ENCODE measurements at places on chromosomes 2 and 18. TPM values are rescaled to one million over a fixed set of nuclear protein-coding genes. Genes with fewer than 3 reads are reported as not detected.

The DOK6 gene
- not detected for total RNA-seq

The CREB1 gene
- total RNA-seq, result 124 TPM

The TMEM37 gene
- total RNA-seq, result not detected

The LONRF2 gene
- total RNA-seq, result 0.42 TPM

The GKN1 gene
- not detected for total RNA-seq

The NCKAP5 gene
- total RNA-seq, result not detected

The KLF7 gene
- 64.3 TPM for total RNA-seq

The STRN gene
- total RNA-seq, result 34.8 TPM

The FTCDNL1 gene
- total RNA-seq, result 0.32 TPM

The EMX1 gene
- total RNA-seq, result not detected

DNA sequence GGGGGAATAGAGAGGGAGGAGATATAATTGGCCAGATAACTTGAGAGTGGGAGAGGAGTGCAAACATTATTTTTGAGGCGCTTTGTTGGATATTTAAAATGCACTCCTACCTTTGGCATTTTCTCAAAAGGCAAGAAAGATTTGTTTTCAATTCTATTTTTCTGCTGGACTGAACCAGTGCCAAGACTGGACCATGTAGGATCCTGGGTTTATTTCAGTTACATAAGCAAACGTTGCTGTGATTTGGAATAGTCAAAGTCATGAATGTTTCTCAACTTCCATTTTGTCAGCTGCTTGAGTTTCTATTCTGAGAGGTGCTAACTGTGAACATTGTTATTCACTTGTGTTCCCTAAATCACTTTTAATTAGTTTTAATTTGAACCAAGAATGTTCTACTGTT lies 8.9 kb upstream of the CHRNA1 start:
- no peak for DNase-seq

DNA sequence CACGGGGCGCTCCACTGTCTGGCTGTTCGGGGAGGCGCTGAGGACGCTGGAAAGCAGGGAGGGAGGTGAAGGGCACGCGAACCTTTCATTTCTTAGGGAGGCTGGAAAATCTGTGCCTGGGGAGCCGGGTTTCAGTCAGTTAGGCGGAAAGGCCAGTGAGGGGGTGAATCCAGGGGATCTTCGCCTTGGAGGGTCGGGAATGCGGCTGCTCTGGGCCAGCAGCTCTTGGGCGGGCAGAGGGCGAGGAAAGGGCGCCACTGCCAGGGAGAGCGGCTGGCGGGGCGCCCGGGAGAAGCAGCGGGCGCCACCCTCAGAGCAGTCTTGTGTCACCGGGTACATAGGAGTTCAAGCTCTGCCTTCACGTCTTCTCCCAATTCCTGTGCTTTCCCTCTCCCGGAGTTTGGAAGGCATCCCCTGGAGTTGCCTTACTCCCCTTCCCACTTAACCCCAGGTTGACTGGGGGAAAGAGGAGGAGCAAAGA lies 1.4 kb downstream of the CCDC85A start:
- DNase-seq, result no peak

DNA sequence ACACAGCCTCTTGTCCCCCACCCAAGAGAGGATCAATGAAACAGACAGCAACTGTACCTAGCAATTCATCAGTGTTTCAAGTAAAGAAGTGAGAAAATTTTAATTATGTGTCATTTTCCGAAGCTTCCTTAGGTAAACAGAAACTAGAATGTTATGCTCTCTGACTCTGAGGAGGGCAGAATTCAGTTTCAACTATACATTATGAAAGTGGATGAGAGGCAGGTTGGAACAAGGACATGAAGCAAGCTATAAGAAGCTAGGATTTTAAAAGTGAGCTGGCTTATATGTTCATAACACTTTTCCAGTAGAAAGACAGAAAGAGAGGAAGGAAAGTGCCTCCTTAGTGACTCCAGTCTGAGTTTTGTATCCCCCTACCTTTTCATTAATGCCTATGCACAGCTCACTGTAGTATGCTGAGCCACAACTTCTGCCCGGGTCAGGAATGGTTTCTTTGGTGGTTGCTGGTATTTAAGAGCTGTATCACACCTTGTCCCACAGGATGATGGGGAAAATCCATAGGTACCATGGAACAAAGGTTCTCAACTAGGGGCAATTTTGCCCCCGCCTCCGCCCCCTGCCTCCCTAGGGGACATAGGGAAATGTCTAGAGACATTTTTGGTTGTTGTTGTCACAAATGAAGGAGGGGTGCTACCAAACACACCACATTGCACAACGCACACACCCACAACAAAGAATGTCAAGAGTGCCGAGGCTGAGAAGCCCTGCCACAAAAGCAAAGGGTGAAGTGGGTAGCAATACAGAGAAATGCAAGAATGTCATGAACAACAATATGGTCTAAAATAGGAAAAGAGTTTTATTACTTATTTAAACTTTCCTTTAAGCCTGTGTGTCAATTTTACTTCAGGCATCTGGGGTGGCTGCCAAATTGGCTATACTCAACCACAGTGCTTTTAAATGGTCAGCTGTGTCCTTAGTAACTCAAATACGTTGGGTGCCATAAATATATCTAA lies 161.0 kb upstream of the ZFP36L2 start:
- no peak for DNase-seq

DNA sequence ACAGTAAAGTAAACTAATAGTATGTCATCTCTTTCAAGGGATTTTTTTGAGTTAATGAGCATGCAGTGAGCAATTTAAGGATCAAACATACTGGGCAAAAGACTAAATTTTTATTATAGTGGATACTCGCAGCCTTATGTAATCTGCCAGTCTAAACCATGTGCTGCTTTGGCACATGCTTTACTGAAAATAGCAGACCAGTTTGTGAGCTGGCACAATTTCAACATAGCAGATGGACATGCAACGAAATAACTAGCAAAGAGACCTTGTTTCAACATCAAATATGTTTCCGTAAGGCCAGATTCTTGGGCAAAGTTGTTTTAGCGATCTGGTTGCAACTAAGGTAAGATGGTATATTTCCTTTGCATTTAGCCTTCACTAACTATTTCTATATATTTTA lies 807.3 kb downstream of the NR4A2 start:
- DNase-seq, result no peak

DNA sequence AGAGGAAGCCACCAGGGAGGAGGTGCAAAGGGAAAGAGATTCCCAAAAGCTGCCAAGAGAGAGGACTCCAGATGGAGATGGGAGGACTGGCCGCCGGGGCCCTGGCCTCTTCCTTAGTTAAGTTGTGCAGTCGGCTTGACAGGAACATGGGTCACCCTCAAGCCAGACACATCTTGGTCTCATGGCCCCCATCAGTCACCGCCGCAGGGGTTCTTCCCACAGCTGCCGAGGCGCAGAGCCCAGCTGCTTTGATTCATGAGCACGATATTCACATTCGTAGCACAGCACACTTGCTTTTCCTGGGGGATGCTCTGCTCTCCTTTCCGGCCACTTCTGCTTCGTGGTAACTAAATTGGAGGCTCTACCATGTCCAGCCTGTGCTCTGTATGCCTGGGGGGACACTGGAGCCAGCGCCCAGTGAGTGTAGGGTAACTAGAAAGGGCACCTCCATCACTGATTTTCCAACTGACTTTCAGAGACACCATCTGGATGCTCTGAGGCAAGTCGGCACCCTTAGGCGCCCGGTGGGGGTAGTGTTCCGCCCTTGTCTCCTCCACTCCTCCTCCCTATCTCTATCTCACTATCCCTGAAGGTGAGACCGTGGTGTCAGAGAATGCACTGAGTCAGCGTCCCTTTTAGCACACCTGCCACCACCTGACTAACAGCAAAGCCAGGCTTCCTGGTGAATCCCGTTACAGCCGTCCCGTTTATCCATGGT lies 13.3 kb downstream of the TWIST2 start:
- DNase-seq, result no peak

DNA sequence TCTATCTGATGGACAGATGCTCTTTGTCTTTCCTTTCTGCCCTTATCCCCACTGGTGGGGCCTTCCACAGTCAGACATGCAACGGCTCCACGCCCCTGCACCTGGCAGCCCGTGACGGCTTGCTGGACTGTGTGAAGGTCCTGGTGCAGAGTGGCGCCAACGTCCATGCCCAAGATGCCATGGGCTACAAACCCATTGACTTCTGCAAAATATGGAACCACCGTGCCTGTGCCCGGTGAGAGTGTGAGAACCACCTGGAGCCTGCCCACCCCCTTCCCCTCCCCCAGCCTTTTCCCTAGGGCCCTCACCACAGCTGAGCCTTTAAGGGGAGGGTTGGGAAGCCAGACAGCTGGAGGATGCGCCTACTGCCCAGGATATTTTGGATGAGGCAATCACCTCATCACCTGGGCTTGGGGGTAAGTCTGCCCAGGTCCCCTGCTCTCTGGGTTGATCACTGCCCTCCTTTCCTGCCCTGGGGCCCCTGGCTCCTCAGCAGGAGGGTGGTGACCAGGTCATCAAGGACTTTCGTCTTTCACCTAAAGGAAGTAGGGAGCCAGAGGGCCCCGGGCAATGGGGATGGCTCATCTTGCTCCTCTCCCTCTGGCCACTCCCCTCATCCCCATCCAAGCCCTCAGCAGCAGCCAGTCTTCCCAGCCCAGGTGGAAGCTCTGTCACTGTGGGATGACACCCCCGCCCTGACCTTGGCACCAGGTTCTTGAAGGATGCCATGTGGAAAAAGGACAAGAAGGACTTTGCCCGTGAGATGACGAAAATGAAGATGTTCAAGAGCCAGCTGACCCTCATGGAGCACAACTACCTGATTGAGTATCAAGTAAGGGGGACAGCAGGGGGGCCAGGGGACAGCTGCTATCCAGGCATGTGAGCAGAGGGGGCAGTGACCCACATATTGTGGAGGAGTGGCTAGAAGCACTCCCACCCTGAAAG lies 3.7 kb downstream of the ANKRD53 start:
- DNase-seq, result no peak

DNA sequence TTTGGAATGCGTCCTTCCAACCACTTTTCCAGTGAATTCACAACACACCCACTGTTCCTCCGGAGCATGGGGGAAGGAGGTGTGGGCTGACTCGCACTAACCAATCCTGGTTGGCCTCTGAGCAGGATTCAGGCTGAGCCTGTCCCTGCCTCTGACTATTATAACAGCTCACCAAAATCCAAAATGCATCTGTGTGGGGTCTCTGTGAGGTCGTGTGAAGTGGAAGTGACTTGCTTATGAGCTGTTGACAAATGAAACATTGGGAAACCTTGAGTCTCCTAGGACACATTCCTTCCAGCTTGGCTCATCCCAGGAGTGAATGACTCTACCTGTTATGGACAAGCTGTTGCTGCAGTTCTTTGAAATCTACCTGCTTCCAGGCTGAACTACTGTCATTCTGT lies 1.5 kb downstream of the CIDEA start:
- no peak for DNase-seq

DNA sequence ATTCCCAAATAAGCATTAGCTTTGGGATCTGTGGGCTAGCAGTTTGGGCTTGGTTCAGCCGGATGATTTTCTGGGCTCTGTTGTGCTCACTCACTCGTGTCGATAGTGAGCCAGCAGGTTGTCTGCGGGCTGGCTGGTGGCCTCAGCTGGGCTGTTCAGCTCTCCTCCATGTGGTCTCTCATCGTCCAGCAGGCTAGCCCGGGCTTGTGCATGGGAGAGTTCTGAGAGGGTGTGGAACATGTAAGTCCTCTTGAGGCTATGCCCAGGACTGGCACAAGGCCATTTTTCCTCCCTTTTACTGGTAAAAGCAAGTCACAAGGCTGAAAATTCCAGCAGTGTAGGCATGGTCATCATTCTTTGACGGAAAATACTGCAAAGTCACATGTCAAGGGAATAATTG lies 38.5 kb downstream of the NTSR2 start:
- DNase-seq, result no peak

GRCh38 chr2:72204156-72204785 lies 56.6 kb upstream of the CYP26B1 start:
- no peak for DNase-seq

- DNase-seq, result no peak
These were observed 20.0 kb downstream of the ACVR1 start for GRCh38 chr2:157856187-157856515.

DNA sequence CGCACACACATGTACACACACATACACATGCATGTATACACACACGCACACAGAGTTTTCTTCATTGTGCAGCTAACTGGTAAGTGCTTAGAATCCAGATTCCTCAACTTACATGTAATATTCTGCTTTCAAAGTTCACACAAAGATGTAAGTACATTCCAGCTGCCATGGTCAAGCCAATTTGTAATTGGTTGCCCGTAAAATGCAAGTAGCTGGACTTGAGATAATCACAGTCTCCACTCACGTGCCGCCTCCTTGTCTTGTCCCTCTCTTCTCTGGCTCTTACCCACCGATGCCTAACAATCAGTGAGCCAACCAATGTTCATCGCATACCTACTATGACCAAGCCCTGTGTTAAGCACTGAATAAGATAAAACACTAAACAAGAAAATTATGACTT lies 77.8 kb downstream of the SOCS6 start:
- DNase-seq, result no peak

DNA sequence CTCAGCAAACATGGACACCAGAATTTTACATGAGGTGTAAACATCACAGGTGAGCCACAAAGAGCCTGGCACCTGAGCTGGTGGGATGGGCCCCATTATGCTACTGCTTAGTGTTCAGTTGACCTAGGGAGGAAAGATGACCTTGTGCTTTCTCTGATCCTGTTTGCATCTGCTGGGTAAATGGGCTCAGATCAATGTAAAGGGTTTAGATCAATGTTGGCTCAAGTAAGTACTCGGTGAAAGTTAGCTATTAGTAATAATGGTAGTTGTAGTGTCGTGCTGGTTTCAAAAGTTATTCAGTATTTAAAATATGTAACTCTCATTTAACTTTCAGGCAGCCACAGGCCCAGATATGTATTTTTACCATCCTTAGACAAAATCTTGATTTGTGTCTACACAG lies 19.8 kb downstream of the ABHD3 start:
- no peak for DNase-seq

- DNase-seq, result no peak
These were observed 10.2 kb downstream of the ANO7 start for GRCh38 chr2:241198381-241199279.

- DNase-seq, result no peak
These were observed 169.9 kb downstream of the FAM210A start for GRCh38 chr18:13556502-13556901.

GRCh38 chr2:88211003-88211808 lies 41.1 kb downstream of the THNSL2 start:
- DNase-seq, result no peak

DNA sequence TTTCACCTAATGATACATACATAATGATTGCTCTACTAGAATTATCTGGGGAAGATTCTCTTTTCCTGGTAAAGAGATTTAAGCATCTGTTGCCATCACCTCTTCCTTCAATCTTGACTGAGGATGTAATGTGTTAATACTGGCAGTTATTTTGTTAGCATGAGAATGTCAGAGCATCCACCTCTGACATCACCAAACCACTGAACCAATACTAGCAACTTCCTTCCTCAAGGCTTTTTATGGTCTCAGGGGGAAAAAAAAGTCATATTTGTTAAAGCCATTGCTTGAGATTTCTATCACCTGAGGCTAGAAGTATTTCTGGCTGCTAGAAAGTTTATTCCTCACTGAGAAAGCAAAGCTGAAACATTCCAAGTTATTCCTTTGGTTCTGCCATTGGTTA lies 48.5 kb downstream of the DSEL start:
- no peak for DNase-seq

DNA sequence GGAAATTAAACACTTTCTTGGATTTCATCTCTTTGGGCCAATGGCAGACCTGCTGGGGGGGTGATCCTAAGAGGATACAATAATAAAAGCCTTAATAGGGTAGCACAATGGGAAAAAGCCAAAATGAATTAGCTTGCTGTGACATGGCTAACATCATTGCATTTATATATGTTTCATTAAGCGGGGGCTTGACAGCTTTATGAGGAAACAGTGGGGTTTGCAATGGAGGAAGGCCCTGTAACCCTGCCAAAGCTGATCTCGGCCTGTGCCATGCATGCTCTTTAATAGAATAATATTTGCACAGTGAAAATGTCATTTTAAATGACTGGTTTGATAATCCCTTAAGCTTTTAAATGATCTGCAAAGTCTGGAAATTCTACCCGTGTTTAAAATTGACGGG lies 291.5 kb downstream of the SLC4A3 start:
- DNase-seq, result no peak

All from CD4-positive, CD25-positive, alpha-beta regulatory T cell (primary cell).